ENCODE measurements at places on chromosomes 12 and 14.

- DNase-seq, result no peak
Observed at GRCh38 chr12:16003460-16003859, 92.3 kb downstream of the DERA start.

GRCh38 chr14:20794644-20795369, 7.8 kb downstream of the RNASE1 start:
- DNase-seq, result no peak

- DNase-seq, result no peak
Observed at GRCh38 chr12:47396902-47397663, 308.7 kb downstream of the RPAP3 start.

DNA sequence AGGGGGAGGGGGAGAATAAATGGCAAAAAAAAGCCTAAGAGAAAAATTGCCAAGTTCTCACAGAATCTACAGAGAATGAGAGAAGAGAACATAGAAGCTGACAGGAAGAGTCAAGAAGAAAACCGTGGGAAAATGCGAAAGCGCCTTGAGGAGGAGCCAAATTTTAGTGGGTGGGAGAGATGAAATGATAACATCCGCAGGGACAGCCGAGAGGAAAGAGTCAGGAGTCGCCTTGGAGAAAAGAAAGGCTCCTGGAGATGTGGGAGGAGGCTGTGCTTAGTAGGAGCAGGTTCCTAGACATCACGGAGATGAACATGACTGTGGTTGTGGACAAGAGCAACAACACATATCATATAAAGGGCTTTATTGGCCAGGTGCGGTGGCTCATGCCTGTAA, 49.4 kb downstream of the PHLDA1 start:
- DNase-seq, result no peak

GRCh38 chr12:132170094-132170636, 25.9 kb downstream of the NOC4L start:
- no peak for DNase-seq

- no peak for DNase-seq
Observed at GRCh38 chr14:99589031-99589441, 15.0 kb downstream of the CCDC85C start.

GRCh38 chr14:26173581-26174110, 424.2 kb downstream of the NOVA1 start:
- DNase-seq, result no peak

- DNase-seq, result no peak
Observed at GRCh38 chr14:105851716-105852377, 325.5 kb downstream of the TMEM121 start.

GRCh38 chr12:106582641-106583230, at the start of gene RFX4:
TSS of gene RFX4 (plus strand) at chr12:106583004. CDS start at chr12:106583321, 317 bp downstream.
- no peak for DNase-seq

DNA sequence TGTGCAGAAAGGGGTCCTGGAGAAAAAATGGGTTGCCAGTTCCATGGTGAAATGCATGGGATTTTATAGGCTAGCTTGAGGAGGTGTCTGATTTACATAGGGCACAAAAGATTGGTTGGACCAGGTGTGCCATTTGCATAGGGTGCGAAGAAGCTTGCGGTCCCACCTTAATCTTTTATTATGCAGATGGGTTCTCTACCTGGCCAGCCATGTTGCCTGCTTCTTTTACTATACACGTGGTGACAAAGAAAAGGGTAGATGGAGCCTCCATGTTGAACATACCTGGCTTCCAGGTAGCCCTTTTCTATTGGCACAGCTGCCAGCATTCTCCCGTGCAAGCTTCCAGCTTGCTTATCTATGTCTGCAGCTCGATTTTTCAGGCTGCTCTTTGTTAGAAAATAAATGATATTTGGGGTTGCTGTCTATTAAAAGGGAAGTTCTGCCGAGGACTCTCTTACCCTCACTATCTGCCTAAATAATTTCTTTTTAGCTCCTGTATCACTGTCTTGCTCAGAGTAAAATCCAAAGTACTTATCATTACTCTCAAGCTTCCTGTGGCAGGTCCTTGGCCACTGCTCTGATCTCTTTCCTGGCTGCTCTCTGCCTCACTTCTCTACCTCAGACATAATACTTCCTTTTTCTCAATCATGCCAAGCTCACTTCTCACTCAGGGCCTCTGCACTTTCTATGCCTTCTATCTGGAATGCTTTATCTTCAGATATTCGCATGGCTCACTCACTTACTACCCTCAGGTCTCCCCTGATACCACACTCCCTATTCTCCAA, 216.0 kb upstream of the DAAM1 start:
- DNase-seq, result no peak

DNA sequence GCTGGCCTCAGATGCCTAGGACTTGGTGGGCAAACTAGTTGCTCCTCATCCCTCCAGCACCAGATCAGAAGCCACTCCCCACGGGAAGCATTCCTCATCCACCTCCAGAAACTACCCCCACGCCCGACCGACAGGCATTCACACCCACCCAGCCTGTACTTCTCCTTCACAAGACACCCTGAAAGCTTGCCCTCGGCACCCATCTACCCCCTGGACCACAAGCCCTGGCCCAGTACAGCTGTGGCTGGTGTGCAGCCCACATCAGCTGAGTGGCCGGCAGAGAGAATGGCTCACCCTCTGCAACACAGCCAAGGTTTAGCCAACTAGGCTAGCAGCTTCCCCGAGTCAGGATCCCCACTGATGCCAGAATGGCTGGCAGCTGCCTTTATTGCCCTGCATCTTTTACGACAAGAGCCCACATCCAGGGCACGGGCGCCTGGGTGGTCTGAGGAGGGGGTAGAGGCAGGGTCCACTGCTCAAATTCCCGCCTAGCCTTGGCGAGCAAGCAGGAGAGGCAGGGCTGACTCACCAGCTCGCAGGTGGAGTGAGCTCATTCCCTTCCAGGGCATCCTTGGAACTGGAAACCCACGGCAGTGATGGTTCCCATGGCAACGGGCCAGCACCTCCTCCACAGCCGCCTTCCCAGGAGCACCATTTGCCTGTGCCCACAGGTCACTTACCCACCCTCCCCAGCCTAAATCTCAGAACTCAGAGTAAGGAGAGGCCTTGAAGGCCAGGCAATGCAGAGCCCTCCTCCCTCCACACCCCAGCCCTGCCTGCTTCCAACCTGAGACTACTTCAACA, 17.1 kb downstream of the ACTN1 start:
- no peak for DNase-seq

- no peak for DNase-seq
Observed at GRCh38 chr14:100471441-100472093, 115.7 kb downstream of the BEGAIN start.

- DNase-seq, result no peak
Observed at GRCh38 chr12:63212316-63212715, 61.3 kb upstream of the AVPR1A start.

DNA sequence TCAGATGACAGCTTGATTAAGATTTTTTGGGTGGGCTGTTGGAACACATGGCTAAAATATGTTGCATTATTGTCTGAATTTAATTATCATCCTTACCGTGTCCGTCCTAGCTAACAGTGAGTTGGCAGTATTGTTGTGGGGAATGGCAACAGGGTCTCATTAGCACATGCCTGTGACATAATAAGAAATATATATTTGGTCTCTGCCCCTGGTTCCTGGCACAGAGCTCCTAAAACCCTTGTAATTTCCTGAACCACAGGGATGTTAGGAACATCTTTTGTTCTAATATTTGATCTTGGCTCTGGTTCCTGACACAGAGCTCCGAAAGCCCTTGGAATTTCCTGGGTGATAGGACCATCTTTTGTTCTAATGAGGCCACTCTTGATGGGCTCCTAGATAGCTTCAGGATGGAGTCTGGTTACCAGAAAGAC, 76.0 kb downstream of the SYNE2 start:
- no peak for DNase-seq

- DNase-seq, result no peak
Observed at GRCh38 chr12:49260166-49260565, 4.7 kb upstream of the TUBA1C start.

- no peak for DNase-seq
Observed at GRCh38 chr12:1915082-1915968, 3.1 kb downstream of the CACNA2D4 start.

DNA sequence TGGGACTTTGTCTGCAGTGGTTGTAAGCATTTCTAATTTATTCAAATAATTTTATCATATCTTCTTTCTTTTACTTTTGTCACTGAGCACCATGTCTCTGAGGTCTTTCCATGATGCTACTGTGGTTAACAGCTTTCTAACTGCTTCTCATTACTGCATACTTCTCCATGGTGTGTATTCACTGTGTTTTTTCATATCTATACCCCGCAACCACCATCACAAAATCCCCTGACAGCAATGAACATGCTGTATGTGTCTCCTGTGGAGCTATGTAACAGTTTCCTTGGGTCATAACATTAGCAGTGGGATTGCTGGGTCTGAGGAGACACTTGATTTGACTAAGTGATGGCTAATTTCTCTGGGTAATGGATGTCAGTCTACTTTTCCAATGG, 29.2 kb upstream of the CHST11 start:
- no peak for DNase-seq

DNA sequence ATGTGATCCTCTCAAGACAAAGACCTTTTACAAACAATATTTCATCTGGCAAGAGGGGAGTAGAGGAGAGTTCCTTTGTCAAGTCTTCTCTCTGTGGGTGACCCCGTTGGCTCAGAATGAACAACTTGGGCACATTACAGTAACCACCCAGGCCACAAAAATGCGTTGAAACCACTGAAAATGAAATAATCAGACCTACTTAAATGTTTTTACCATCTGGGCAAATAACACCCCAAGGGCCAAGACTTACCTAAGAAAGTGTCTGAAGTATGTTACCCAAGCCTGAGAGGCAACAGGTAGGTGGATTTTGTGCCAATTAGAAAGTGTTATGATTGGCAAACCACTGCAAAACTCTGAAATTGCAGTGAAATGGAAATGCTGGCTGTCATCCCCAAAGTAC, 1.3 kb downstream of the TC2N start:
- no peak for DNase-seq

DNA sequence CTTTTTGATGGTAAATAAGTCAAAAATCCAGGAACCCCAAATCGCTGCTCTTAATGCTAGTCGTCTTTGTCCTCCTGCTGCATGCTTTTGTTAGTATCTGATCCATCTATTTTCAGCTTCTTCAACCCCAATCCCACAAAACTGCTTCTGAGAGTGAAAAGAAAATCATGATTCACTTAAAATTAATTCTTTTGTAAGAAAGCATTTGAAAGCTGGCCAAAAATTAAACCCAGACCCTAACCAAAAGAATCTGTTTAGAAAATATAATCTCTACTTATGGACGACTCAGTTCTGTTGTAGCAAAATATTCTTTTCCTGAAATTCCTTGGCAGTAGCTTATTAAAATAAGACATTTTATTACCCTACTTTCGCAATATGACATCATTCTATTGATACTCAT, 443.6 kb upstream of the SYT1 start:
- DNase-seq, result no peak

GRCh38 chr14:36451310-36452065, 68.5 kb downstream of the NKX2-1 start:
- no peak for DNase-seq

GRCh38 chr14:55354500-55354899, 57.1 kb downstream of the ATG14 start:
- peak; percentile 48 for DNase-seq

GRCh38 chr14:38280081-38280480, 24.2 kb upstream of the CLEC14A start:
- DNase-seq, result no peak

DNA sequence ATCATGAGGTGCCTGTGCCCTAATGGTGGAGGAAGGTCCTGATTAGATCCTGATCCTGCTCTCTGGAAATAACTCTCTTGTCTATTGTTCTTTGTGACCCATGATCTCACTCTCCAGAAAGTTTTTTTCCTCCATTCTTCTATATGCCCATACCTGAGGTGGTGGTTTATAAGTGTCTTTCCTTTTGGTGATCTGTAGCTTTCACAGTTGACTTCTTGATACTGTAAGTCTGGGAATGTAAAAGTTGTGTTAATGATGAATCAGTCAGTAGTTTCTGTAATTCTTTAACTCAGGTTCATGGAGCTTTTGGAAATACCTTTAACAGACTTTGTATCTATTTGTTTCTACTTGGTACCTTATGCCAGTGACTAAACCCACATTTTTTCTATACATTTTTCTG, 444.0 kb upstream of the FLRT2 start:
- no peak for DNase-seq

DNA sequence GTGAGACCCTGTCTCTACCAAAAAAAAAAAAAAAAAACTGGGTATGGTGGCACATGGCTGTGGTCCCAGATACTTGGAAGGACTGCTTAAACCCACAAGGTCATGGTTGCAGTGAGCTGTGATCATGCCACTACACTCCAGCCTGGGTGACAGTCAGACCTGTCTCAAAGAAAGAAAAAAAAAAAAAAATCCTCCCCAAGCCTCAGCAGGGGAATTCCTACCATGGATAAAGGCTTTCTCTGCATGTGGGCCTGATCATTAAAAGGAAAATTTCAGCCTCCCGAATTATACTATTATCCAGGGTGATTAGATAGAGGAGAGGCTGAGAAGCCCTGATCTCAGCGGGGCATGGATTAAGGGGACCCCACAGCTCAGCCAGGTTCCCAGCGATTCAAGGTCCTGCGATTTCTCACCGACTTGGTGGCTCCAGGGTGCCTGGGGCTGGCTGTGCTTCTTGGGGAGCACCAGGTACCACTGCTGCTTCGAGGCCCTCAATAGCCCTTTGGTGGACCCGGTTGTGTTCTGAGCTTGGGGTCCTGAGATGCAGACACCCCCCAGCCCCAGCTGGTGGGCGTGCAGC, 5.6 kb downstream of the SH2B3 start:
- no peak for DNase-seq

- DNase-seq, result no peak
Observed at GRCh38 chr12:57366315-57366714, 64.5 kb downstream of the R3HDM2 start.

- DNase-seq, result peak; percentile 61
Observed at GRCh38 chr12:64780531-64781279, 21.5 kb upstream of the GNS start.

DNA sequence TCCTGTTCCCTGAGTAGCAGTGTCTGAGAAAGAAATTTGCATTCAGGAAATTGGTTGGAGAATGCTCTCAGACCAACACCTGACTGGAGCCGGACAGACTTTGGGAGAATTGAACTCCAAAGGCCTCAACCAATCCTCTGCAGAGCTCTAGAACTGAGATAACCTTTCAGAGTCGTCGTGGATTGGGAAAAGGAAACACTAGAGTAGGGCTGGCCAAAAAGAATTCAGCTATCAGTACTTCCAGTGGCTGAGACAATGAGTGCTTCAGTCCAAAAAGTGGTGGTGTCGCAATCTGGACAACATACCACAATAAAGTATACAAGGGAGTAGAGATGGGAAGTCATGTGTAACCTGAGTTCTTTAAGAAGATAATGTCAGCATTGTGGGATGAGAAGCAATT, 377.1 kb downstream of the SLC16A7 start:
- no peak for DNase-seq

- DNase-seq, result no peak
Observed at GRCh38 chr12:45464699-45465098, 248.8 kb downstream of the ANO6 start.

DNA sequence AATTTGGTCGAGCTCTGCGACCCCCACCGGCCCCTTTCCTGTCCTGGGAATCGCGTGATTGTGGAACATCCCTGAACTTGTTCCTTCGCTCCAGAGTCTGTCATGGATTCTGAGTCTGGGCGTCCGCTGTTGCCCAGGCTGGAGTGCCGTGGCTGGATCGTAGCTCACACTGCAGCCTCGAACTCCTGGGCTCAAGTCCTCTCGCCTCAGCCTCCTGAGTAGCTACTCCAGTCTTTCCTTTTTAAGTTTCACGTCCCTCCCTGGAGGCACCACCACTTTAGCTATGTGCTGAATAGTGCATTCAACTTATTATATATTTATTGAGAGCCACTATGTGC, 698 bp downstream of the ACOT6 start:
- DNase-seq, result no peak

GRCh38 chr12:34126239-34126641, 103.9 kb downstream of the ALG10 start:
- no peak for DNase-seq

- DNase-seq, result no peak
Observed at GRCh38 chr14:101788016-101788635, 26.6 kb downstream of the PPP2R5C start.

All from mucosa of gallbladder (tissue), 1 donor.